ENCODE measurements at places on chromosomes 7 and 10.

- no peak for DNase-seq
These were observed 565 bp downstream of the ATP5MK start for GRCh38 chr10:103395754-103396066.

- no peak for DNase-seq
These were observed 31.2 kb downstream of the GSTO2 start for GRCh38 chr10:104300002-104300735.

GRCh38 chr10:23053036-23053435 is 42.3 kb upstream of the MSRB2 start:
- no peak for DNase-seq

DNA sequence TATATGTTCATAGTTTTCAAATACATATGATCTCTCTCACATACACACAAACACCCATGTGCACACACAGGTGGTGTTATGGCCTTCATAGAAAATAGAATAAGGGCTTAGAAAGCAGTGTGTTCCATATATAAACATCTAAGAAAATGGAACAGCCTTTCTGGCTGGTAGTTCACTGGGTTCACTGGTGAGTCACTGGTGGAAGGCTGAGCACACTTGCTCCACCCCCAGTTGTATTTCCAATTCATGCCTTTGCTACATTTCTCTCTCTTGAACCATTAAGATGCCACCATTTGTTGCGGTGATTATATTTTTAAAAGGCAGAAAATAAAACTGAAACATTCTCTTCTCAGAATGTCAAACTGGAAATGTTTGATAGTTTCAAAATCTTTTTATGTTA is 252.1 kb downstream of the GLI3 start:
- DNase-seq = no peak

DNA sequence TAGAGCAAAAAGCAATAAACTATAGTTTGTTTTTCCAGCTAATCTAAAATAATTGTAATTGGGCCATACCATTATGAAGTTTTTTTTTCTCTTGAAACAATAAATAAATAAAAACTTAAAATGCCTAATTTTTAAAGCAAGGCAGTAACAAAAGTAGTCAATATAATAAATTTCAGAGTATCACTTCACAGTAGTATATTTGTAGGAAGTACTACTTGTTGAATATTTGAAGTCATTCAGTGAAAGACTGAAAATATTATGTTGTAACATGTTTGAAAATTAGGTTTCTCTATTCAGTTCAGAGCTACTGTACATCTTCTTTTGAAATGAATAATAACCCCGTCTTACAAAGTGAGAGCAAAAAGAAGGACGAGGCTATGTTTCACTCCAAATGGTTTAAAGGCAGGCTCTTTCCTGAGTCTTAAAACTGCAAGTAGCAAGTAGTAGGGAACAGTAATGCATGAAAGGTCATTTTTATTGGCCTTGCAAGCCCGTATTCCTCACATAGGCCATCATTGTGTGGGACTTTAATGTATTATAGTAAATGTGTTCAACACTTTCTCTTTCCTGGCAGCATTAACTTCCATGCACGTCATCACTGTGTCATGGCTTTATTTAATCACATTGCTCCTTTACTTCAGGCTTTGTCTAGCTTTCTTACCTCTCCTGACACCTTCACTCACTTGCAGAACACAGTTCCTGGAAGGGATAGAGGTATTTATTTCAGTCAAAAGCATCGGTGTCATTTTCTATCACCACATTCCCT is 141.4 kb downstream of the VTI1A start:
- DNase-seq = no peak

DNA sequence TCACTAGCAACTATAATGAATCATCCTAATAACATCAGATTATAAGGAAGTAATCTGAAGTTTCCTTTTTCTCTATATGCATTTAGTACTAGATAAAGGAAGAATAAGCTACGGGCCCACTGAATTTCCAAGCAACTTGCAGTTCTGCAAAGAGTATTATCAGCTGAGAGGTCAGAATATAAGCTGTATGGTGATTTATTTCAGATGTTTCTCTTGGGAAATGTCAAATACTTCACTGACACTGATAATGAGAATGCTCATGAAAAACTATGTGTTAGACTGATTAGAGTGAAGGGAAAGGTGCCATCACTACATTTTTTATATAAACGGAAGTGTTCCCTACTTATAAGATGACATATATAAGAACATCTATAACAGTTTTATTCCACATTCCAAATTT is 251.2 kb upstream of the HGF start:
- DNase-seq = no peak

DNA sequence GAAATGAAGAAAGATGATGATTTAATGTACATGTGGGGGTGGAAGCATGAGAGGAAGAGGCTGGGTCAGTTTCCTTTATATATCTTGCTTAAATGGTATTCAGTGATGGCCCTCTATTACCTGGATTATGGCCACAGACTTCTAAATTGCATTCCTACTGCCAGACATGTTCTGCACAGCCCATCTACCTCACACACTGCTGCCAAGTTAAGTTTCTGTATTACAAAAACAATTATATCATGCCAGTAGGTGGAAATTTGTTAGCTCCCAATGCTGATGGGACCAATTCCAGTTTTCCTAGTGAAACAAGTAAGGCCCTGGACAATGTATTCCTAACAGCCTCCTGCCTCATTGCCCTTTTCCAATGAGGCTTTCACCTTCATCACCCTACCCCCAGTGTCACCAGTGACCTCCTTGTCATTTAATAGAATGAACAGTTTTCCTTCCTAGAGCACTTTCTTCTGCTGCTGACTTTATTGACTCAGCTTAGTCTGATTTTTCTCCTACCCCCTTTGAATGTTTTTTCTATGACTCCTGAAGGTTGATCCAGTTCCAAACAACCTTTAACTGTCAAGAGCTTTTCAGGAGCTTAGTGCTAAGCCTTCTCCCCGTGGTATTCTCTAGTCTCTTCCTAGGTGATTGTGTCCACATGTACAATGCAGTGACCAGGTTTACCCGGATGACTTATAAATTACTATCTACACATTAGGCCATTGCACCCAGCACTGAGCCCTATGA is 316.6 kb upstream of the ANKRD30A start:
- DNase-seq = no peak

DNA sequence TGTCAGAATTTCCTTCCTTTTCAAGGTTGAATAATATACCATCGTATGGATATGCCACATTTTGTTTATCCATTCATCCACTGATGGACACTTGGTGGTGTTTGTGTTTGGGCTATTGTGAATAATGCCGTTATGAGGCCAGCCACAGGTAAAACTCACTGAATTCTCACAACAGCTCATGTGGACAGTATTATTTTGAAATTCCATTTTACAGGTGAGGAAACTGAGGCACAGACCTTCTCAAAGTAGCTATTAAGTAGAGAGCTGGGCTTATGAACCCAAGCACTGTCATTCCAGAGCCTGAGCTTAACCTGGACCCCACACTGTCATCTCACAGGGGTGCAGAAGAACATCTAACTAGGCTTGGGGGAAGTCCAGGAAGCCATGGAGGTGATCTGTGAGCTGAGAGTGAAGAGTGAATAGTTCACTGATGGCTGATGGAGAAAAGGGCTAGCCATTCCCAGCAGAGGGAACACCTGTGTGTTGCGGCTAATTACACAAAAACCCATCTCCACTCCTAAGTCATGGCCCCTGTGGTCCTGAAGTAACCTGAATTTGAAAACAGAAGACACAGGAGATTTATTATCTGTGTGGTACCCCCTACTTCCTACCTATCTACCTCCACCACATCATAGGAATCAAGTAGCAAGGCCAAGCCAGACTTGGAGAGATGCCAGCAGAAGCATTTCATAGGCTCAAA is 8.7 kb downstream of the INMT start:
- DNase-seq = no peak

DNA sequence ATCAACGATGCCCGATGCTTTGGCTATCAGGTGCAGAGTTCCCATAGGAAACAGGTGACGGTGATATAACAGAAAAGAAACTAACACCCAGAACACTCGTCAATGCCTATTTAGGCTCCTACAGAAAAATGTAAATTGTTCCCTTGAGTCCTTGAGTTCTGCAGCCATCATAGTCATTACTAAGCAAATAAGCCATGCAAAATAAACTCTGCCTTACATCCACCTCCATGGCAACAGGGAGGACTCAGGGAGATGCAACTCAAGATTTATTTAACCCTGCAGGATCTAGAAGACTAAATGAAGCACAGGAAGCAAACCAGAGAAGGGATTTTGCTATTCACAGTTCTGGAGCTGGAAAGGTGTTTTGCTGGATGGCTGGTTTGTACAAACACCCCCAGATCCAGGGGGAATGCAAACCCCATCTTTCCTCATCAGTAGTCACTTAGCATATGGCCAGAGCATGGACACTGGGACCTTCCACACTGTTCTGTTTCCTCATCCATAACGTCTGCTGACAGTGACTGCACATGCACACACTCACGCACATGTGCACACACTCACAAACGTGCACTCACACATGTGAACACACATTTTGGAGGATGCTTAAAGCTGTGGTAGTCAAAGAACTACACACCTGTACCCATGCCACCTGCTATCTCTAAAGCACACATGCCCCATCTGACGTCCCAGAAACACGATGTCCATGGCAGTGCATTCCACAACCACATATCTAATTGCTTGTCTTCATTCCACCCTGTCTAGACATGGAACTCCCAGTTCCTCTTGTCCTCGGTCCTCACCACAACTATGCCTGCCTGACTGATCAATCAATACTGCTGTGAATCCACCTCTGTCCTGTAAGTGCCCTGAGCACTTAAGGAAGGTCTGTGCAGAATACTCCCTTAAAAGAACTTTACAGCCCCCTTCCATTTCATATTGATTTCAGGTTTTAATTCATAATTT is 178.2 kb downstream of the COBL start:
- no peak for DNase-seq

DNA sequence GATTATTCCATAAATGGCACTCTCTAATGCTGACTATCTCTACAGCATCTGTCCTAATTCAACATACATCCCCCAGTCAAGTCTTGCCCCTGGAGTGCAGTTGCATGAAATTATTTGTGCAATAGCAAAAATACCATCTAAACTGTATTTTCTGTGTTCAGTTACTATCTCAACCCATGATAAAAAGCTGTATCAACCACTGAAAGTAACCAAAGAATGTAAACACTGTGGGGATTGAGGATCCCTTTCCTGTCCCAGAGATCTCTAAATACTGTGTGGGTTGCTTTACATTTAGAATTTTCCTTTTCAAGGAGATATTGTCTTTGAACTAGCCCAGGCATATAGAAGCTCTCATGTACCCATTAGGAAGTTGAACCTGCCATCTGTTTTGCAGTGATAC is 23.9 kb upstream of the DGKI start:
- DNase-seq = no peak

- no peak for DNase-seq
These were observed 70.4 kb upstream of the APBB1IP start for GRCh38 chr10:26367771-26368170.

DNA sequence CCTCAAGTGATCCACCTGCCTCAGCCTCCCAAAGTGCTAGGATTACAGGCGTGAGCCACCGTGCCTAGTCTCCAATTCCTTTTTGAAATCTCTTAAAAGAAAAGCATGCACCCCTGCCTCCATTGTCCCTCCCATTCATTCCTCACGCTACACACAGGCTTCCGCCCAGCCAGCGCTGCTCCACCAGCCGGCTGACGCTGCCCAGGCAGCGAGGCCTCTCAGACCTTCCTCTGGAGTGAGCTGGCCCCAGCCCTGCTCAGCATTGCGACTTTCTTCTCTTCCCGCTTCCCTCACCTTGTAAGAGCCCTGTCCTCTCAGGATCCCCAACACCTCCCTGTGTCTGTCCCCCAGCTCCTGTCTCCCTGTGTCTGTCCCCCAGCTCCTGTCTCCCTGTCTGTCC is 23.6 kb downstream of the RGS10 start:
- no peak for DNase-seq

GRCh38 chr10:103278537-103278823 is 1.5 kb downstream of the INA start:
- DNase-seq = no peak

- DNase-seq = no peak
These were observed 101.2 kb upstream of the TRIM24 start for GRCh38 chr7:138358850-138359341.

DNA sequence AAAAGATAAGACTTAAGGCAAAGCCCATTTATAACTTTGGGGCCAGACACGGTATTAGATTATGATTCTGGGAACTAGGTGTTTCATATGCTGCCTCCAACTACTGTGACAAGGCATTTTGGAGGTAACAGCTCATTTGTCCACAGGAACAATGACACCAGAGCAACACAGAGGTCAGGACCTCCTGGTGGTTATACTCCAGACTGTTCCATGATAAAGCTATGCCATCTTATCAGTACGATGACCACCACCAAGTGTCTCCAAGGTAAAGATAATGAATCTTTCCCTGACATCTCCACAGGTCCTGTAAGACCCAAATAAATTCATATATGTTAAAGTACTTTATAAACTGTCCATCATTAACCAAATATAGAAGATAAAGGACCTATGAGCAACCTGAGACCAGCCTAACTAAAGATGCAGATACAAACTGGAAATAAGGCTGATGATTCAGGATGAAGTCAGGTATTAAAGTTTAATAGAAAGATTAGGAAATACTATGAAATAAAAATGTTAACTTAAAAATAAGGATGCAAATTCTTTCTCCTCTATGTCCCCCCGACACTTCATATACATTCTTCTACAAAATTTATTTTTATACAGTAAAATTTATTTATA is 26.2 kb downstream of the CUL2 start:
- no peak for DNase-seq

DNA sequence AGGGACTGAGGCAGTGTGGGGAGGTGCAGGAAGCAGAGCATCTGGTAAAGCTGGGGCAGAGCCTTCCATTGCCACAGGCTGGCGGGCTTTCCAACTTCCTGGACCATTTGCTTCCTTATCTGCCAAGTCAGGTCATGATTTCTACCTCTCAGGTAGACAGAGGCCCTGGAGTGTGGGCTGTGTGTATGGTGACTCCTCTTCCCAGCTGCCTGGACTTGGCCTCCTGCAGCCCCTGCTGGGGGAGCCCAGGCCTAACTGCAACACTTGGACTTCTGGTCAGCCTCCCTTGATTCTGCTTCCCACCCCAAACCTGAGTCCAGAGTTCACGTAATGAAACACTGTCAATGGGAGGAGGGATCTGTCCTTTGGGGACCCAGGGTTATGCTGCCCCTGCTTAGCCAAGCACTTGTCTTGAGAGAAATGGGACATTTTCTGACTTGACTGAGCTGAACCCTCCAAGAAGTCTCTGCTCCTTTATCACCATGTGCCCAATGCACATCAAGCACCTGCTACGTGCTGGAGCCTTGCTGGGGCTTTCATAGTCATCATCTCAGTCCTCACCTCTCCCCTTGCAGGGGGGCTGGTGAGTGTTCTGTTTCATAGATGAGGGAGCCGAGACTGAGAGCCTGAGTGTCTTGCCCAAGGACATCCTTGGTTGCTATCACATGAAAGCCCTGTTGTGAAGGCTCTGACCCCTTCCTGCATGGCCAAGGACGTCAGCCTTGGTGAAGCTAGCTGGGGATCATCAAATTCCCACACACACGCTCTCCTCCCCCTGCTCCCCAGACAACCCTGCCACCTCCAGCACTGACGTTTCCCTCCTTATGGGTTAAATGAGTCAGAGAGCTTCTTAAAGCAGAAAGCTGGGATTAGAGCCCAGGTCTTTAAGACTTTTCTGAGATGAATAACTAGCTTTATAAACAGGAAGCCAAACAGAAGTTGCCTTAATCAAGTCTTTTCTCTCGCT is 3.4 kb downstream of the CLEC2L start:
- no peak for DNase-seq

- DNase-seq = no peak
These were observed 41.1 kb upstream of the GTF2IRD1 start for GRCh38 chr7:74412603-74413002.
